ENCODE measurements at places on chromosomes 3 and 15. TPM values are rescaled to one million over a fixed set of nuclear protein-coding genes. Genes with fewer than 3 reads are reported as not detected.

The PLA2G4E gene
- total RNA-seq, result 0.12 TPM

The ASB14 gene
- total RNA-seq, result 0.13 TPM

The DISP2 gene
- total RNA-seq, result 2.5 TPM

The REC114 gene
- total RNA-seq, result not detected

The AP3B2 gene
- 0.82 TPM for total RNA-seq

The UBAP1L gene
- 2.7 TPM for total RNA-seq

The SIDT1 gene
- total RNA-seq, result 4.7 TPM

The GOLGA6B gene
- total RNA-seq, result not detected

The ZNF860 gene
- total RNA-seq, result 1.9 TPM

- no peaks in the 10 kb centered on the region for H3K27me3 ChIP-seq
- no peaks in the 10 kb centered on the region for H3K4me1 ChIP-seq
- H3K36me3 ChIP-seq, result peaks cover 66% of the 10 kb centered on the region
- no peak overlapping the region for H3K27ac ChIP-seq
- no peak overlapping the region for H3K4me3 ChIP-seq
- DNase-seq, result no peak
Observed at GRCh38 chr3:142498397-142499180, 50.8 kb upstream of the XRN1 start.

GRCh38 chr3:17820704-17821103, 78.3 kb upstream of the TBC1D5 start:
- H3K36me3 ChIP-seq, result no peaks in the 10 kb centered on the region
- H3K27me3 ChIP-seq, result no peaks in the 10 kb centered on the region
- no peak for DNase-seq
- no peak overlapping the region for H3K4me3 ChIP-seq
- no peaks in the 10 kb centered on the region for H3K4me1 ChIP-seq

DNA sequence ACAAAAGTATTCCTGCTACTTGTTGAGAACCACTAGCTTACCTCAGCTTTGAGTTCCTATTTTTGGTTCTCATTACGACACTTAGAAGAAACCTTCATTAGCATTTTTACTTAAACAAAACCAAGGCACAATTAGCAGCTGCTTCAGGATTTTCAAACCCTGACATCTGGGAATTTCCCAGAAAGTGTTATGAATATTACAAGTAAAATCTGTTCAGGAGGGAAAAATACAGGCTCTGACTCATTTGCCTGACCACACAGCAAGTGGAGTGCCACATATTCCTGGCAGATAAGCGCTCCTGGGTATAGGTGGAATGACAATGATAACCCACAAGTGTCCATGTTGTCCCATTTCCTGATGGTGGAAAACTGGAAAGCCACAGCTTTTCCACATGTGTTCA, 10.3 kb upstream of the RFTN1 start:
- no peak overlapping the region for H3K4me3 ChIP-seq
- H3K27ac ChIP-seq, result no peak overlapping the region
- no peaks in the 10 kb centered on the region for H3K27me3 ChIP-seq
- DNase-seq, result no peak

GRCh38 chr15:75056036-75056435, 32.6 kb downstream of the PPCDC start:
- no peak for DNase-seq
- H3K27me3 ChIP-seq, result no peaks in the 10 kb centered on the region
- no peak overlapping the region for H3K27ac ChIP-seq
- H3K4me3 ChIP-seq, result no peak overlapping the region

- no peaks in the 10 kb centered on the region for H3K4me1 ChIP-seq
- no peaks in the 10 kb centered on the region for H3K27me3 ChIP-seq
- DNase-seq, result peak; percentile 38
- H3K27ac ChIP-seq, result no peak overlapping the region
- H3K4me3 ChIP-seq, result no peak overlapping the region
Observed at GRCh38 chr15:91472316-91472756, 372.3 kb downstream of the SV2B start.

- no peak overlapping the region for H3K27ac ChIP-seq
- H3K27me3 ChIP-seq, result peaks cover 64% of the 10 kb centered on the region
- no peaks in the 10 kb centered on the region for H3K4me1 ChIP-seq
- H3K4me3 ChIP-seq, result no peak overlapping the region
- DNase-seq, result no peak
Observed at GRCh38 chr3:158084651-158085050, 21.6 kb downstream of the SHOX2 start.

- H3K27me3 ChIP-seq, result no peaks in the 10 kb centered on the region
- no peak overlapping the region for H3K27ac ChIP-seq
- no peaks in the 10 kb centered on the region for H3K4me1 ChIP-seq
- no peak overlapping the region for H3K4me3 ChIP-seq
- H3K36me3 ChIP-seq, result no peaks in the 10 kb centered on the region
- DNase-seq, result no peak
Observed at GRCh38 chr3:69720824-69721223, 18.4 kb upstream of the MITF start.

- no peak for DNase-seq
- H3K27ac ChIP-seq, result no peak overlapping the region
- H3K4me1 ChIP-seq, result peaks cover 8% of the 10 kb centered on the region
- no peaks in the 10 kb centered on the region for H3K36me3 ChIP-seq
- H3K4me3 ChIP-seq, result no peak overlapping the region
Observed at GRCh38 chr15:77393471-77393840, 26.4 kb downstream of the PEAK1 start.

DNA sequence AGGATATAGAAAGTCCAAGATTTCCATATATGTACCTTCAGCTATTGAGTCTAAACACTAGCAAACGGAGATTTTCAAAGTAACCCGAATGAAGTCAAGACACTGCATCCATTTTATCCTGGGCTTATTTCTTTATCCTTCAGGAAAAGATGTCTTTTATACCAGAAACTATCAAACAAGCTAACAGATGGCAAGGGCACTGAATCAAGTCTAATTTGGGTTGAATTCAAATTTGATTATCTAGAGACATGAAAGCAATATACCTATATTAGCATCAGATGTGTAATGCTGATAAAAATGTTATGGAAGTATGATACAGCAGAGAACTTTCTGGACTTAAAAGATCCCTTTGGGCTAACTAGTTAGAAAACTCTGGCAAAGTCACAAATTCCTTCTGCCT, 138.3 kb upstream of the TSPAN3 start:
- H3K4me3 ChIP-seq, result no peak overlapping the region
- no peaks in the 10 kb centered on the region for H3K4me1 ChIP-seq
- H3K27me3 ChIP-seq, result no peaks in the 10 kb centered on the region
- H3K27ac ChIP-seq, result no peak overlapping the region
- DNase-seq, result no peak

DNA sequence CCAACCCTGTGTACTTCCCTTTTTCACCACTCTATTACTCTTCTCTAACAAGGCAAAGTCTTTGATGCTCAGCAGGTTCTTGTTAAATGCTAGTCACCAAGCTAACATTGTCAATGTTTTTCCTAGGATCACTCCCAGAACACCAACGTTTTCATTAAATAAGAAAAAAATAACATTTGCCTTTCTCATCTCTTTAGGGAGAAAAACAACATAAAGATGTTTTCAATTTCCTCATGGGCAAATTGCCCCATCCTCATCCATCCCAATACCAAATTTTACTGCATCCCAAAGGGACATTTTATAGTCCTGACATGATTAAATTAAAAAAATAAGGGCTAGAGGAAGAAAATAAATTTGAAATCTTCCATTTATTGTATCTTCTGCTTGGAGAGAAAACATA, 106.5 kb downstream of the SUCNR1 start:
- H3K4me3 ChIP-seq, result no peak overlapping the region
- H3K36me3 ChIP-seq, result no peaks in the 10 kb centered on the region
- H3K27ac ChIP-seq, result no peak overlapping the region

- H3K27ac ChIP-seq, result no peak overlapping the region
- DNase-seq, result no peak
- H3K4me1 ChIP-seq, result no peaks in the 10 kb centered on the region
- no peaks in the 10 kb centered on the region for H3K36me3 ChIP-seq
- H3K4me3 ChIP-seq, result no peak overlapping the region
Observed at GRCh38 chr3:56624725-56625124, 58.3 kb downstream of the TASOR start.

DNA sequence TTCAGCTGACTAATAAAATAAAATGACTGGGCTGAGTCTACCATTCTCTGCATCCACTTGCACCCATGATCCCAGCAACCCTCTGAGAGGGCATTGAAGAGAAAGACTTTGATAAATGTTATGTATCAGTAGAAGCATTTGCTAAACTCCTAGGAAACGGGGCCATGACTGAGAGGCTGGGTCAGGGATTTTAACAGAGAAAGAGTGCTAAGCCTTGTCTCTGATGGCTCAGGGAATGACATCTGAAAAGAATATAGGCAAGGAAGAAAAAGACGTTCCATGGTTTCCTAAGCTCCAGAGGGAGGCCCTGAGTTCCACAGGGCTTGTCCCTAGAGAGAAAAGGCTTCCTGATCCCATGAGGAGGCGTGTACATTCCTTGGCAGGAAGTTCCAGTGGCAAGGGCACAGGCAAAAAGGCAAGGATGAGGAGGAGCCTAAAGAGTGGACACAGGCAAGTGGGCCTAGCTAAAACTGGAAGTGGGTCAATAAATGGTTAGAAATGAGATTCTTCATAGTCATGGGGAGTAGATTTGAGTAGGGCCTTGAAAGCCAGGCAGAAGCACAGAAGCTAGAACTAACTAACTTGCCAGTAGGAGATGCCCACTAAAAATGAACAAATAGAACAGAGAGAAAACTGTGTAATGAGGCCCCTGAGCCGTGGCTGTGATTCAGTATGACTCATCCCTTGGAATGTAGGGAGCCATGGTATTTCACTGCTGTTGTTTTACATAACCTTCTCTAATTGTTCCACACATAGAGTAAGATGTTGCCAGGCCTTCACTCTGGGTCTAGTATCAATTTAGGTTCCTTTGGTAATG, 44.9 kb upstream of the MANF start:
- H3K4me1 ChIP-seq, result no peaks in the 10 kb centered on the region
- no peak overlapping the region for H3K4me3 ChIP-seq
- no peaks in the 10 kb centered on the region for H3K27me3 ChIP-seq
- no peaks in the 10 kb centered on the region for H3K36me3 ChIP-seq
- no peak for DNase-seq

- no peak overlapping the region for H3K27ac ChIP-seq
- H3K4me3 ChIP-seq, result no peak overlapping the region
- H3K4me1 ChIP-seq, result no peaks in the 10 kb centered on the region
Observed at GRCh38 chr3:46368569-46368968, 2.2 kb upstream of the CCR5 start.

- no peak overlapping the region for H3K27ac ChIP-seq
- H3K36me3 ChIP-seq, result no peaks in the 10 kb centered on the region
- H3K27me3 ChIP-seq, result no peaks in the 10 kb centered on the region
- H3K4me3 ChIP-seq, result peak overlapping the region; percentile 49
Observed at GRCh38 chr3:36381311-36381956, 1.1 kb downstream of the STAC start.

- no peak for DNase-seq
- peaks cover 60% of the 10 kb centered on the region for H3K27me3 ChIP-seq
- no peak overlapping the region for H3K27ac ChIP-seq
- peaks cover 3% of the 10 kb centered on the region for H3K4me1 ChIP-seq
Observed at GRCh38 chr3:158108445-158108985, 1.4 kb upstream of the RSRC1 start.

DNA sequence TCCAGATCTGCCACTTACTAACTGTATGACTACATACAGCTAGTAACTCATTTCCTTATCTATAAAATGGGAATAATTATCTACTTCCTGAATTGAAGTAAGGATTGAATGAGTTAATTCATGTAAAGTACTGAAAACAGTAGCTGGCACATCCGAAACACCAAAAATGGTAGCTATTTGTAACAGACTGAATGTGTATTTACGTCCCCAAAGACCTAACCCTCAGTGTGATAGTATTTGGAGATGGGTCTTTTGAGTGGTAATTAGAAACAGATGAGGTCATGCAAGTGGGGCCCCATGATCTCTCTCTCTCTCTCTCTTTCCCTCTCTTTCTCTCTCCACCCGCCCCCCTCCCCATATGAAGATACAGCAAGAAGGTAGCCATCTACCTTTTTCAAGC, 146.2 kb downstream of the PLCH1 start:
- no peak overlapping the region for H3K4me3 ChIP-seq
- DNase-seq, result no peak
- H3K27ac ChIP-seq, result no peak overlapping the region
- no peaks in the 10 kb centered on the region for H3K4me1 ChIP-seq
- no peaks in the 10 kb centered on the region for H3K36me3 ChIP-seq
- H3K27me3 ChIP-seq, result no peaks in the 10 kb centered on the region

- no peaks in the 10 kb centered on the region for H3K4me1 ChIP-seq
- no peaks in the 10 kb centered on the region for H3K27me3 ChIP-seq
- no peak overlapping the region for H3K27ac ChIP-seq
- H3K36me3 ChIP-seq, result no peaks in the 10 kb centered on the region
- DNase-seq, result peak; percentile 56
Observed at GRCh38 chr3:136042608-136043221, 77.2 kb downstream of the PPP2R3A start.

GRCh38 chr3:43531835-43532234, 90.0 kb downstream of the ANO10 start:
- no peaks in the 10 kb centered on the region for H3K27me3 ChIP-seq
- no peaks in the 10 kb centered on the region for H3K36me3 ChIP-seq
- H3K4me3 ChIP-seq, result no peak overlapping the region
- H3K27ac ChIP-seq, result no peak overlapping the region
- H3K4me1 ChIP-seq, result no peaks in the 10 kb centered on the region

DNA sequence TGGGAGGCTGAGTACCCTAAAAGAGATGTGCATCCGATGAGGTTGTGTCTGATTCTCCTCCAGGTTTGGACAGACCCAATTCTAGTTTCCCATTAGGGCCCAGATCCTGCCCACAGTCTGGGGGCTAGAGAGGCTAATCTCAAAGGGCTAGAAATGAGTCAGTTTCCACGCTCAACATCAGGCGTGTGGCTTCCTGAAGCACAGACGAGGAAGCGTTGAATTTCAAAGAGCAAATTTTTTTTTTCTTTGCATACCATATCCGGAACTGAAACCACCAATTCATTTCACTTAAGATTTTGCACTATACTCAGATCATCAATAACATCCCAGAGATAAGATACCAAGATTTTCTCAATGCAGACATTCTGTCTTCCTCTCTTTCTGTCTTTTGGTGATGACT, 173.8 kb upstream of the BCL6 start:
- no peaks in the 10 kb centered on the region for H3K4me1 ChIP-seq
- H3K27me3 ChIP-seq, result no peaks in the 10 kb centered on the region
- no peak overlapping the region for H3K27ac ChIP-seq
- no peak for DNase-seq
- no peak overlapping the region for H3K4me3 ChIP-seq
- no peaks in the 10 kb centered on the region for H3K36me3 ChIP-seq

DNA sequence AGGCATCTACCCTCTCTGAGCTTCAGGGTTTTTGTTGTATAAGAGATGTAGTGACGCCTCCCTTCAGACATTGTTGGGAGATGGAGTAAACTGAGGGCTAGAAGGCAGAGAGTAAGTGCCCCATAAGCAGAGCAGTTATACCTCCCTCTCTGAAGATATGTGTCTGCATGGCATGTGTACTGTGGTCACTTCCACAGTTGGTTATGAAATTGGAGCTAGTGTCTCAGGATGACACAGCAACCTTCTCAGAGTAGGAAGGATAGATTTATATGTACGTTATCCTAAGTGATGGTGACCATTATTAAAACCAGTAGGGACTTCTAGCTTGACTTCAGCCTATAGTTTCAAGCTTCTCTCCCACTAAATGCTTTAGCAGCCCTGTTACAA, 17.9 kb downstream of the PXK start:
- H3K27ac ChIP-seq, result no peak overlapping the region
- H3K4me3 ChIP-seq, result no peak overlapping the region
- H3K36me3 ChIP-seq, result no peaks in the 10 kb centered on the region
- no peak for DNase-seq
- H3K4me1 ChIP-seq, result no peaks in the 10 kb centered on the region
- H3K27me3 ChIP-seq, result no peaks in the 10 kb centered on the region

Measured in left lung (tissue), 14 donors.